ENCODE measurements at places on chromosomes 11 and 22.

DNA sequence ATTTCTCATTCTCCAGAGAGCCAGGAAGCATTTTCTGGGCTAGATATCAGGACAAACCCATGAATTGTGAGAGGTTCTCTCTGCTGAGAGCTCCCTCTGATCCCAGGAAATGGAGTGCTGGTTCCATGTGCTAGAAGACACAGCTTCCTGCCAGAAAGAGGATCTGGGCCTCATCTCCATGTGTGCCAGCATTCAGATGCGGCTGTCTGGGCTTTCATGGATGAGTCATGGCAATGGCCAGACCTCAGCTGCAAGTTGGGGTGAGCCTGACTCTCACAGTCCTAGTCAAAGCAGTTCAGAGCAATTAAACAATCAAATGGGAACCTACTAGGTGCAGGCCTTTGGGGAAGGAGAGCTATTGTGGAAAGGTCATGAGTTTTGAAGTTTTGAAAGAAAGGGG is 82.3 kb upstream of the EED start:
- DNase-seq, result no peak

GRCh38 chr11:1000357-1001278 is 35.9 kb downstream of the MUC6 start:
- no peak for DNase-seq

DNA sequence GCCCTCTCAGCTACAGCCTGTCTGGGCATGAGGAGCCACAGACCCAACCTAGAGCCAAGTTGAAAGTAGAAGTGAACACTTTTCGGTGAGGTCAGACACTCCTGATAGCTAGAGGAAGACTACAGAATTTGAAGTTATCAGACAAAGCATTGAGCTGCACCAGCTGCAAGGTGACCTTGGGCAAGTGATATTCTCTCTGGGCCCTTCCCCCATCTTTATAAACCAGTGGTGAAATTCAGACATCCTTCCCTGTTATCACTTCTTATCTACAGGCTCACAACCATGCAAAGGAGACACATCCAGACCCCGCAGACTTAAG is 8.0 kb upstream of the PMM1 start:
- DNase-seq, result no peak

- no peak for DNase-seq
These were observed 2.2 kb downstream of the FXYD2 start for GRCh38 chr11:117822074-117823033.

DNA sequence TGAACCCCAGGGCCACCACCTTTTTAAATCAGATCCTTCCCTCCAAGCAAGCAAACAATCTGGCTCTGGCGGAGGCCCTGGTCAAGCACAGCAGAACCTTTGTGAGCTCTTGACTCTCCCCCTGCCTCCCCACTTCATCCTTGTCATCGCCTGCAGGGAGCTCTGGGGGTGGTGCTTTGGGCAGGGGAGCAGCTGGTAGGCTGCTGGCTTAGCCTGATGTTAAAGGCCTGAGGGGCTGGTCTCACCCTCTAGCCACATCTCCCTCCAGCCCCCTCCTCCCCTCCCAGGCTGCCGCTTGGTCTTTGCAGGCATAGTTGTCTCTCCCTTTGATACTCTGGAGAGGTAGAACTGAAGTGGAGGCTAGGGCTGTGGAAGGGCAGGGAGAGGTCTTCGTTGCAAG is 50.9 kb downstream of the THAP12 start:
- no peak for DNase-seq

DNA sequence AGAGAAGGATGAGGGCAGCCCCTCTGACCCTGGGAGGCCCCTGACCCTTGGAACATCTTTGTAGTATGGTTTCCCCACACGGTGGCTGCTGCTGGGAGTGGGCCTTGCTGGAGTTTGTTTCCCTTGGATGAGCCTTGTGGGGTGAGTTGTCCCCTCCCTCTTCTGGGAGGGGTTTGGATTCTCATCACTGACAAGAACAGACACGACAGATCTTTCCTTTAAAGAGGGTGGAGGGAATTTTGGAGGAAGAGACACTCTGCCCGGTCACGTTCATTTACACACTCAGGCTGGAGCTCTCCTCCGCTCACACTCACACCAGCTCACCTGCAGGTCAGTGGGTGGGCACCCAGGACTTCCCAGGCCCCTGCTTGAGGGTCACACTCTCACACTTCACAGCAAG is 31.7 kb downstream of the POU2F3 start:
- no peak for DNase-seq

DNA sequence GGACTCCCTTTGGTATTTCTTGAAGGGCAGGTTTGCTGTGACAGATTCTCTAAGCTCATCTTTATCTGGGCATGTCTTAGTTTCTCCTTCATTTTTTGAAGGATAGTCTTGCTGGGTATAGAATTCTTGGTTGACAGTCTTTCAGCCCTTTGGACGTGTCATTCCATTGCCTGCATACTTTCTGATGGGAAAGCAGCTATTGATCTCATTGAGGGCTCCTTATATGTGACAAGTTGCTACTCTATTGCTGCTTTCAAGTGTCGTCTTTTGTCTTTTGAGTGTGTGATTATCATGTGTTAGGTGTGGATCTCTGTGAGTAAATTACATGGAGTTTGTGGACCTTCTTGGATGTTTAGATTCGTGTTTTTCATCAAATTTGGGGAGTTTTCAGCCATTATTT is 21.9 kb downstream of the IGHMBP2 start:
- no peak for DNase-seq

- DNase-seq, result no peak
These were observed 5.1 kb downstream of the FLRT1 start for GRCh38 chr11:64040684-64041322.

Measured in GM20000 (cell line).